ENCODE measurements at places on chromosomes 16 and 17.

DNA sequence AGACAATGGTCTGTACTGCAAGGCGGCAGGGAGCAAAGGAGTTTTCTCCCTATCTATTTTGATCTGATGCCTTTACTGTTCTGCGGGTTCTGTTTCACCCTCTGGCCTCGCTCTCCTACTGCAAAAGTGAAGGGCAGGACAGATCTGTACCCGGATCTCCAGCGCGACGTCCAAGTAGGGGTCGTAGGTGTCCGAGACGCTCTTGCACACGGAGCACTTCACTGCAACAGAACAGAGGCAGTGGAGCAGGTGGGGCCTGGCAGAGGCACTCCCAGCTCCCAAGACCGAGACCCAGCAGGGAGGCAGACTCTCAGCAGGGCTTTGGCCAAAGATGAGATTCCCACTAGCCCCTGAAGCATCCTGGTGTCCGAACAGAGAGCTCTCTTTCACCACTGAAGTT lies 19.8 kb downstream of the USP36 start:
- DNase-seq: no peak

DNA sequence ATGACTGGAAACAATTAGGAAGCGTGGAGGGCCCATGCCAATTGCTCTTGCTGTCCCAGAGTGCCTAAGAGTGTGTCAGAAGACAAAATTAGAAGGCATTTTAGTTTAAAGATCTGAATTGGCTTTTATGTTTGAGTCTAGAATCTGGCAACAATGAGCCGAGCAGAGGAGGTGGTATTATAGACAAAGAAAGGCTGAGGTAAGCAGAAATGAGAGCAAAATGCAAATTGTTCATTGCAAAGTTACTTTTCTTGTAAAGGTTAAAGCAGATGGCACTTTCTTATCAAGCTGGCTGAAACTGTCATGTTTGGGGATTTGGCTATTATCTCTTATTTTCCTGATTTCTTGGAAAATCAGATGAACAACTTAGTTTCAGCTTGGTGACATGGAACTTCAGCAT lies 3.3 kb downstream of the MYL4 start:
- DNase-seq: no peak

GRCh38 chr17:12523244-12523643 lies 142.4 kb upstream of the MYOCD start:
- no peak for DNase-seq

GRCh38 chr17:49514071-49514721 lies 19.1 kb downstream of the NGFR start:
- no peak for DNase-seq

- DNase-seq: no peak
These were observed 3.4 kb upstream of the RBFOX3 start for GRCh38 chr17:79614248-79614647.

- peak; percentile 62 for DNase-seq
These were observed 13.1 kb downstream of the LYRM9 start for GRCh38 chr17:27879987-27880608.

- DNase-seq: no peak
These were observed 97.2 kb downstream of the RAP1GAP2 start for GRCh38 chr17:2893422-2893914.

- DNase-seq: no peak
These were observed 14.2 kb downstream of the CLCN7 start for GRCh38 chr16:1460602-1461138.

- DNase-seq: no peak
These were observed 732 bp downstream of the PNPO start for GRCh38 chr17:47942096-47942510.

- DNase-seq: peak; percentile 85
These were observed 80.4 kb downstream of the EFCAB5 start for GRCh38 chr17:30021708-30022317.

GRCh38 chr17:40415390-40415789 lies 2.3 kb downstream of the TOP2A start:
- peak; percentile 75 for DNase-seq

DNA sequence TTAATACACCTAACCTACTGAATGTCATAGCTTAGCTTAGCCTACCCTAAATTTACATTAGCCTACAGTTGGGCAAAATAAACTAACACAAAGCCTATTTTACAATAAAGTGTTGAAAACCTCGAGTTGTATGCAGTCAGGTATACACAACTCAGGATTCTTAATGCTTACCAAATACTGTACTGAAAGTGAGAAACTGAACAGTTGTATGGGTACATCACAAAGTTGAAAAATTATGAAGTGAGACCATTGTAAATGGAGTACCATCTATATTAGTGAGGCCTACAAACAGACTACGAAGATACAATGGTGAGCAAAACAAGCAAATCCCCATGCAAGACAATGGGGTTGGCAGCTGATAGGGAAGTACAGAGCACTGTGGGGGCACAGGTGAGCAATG lies 79.7 kb downstream of the VAT1L start:
- no peak for DNase-seq

DNA sequence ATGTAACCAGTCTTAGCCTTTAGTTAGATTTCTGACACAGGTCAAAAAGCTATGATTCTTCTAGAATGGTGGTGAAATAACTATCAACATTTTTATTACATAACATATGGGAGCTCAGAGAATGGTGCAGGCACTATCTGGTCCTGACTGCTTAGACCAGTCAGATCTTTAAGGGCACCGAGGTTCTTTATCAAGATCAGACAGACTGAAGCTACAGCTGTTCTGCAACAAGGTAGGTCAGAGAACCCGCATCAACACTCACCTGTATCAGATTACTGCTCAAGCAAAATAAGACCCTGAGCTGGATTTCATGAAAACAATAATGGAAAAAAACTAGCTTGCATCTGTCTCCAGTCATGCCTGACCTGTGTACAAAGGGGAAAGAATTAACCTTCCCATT lies 160.4 kb downstream of the KCNJ2 start:
- DNase-seq: no peak

- DNase-seq: no peak
These were observed 80.5 kb downstream of the SNX11 start for GRCh38 chr17:48187872-48188608.

GRCh38 chr16:1343428-1344242 lies 8.0 kb downstream of the TSR3 start:
- no peak for DNase-seq

Data from Kasumi-1 (cell line).